Kidney glomerular epithelial cell (primary cell): ENCODE measurements at places on chromosomes 5 and 9.

DNA sequence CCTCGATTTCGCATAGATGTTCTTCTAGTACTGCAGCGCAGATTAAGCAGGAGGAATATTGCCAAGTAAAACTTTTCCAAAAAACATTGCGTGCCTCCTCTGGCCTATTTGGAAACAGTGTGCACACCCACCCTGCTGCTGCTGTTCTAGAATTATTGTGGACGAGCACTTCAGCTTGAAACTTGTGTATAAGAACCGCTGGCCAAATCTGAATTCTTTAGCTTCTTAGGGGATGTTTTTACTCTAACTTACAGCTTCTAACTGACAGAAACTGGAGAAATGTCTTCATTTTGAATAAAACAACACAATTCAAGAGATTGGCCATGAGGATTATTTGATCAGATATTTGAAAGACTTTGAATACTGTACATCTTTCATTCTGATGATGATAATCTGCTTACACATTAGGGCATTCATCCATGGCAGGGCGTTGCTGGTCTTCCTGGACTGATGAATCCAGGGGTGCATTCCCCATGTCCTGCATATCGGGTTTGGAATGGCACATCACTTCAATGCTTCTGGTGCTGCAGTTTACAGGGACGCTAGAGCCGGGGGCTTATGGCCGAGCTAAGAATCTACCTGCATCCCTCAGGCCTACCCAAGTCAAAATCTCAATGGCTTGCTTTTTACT lies 6.5 kb downstream of the ADAMTS16 start:
- DNase-seq = no peak

GRCh38 chr9:38125889-38126288 lies 56.9 kb upstream of the SHB start:
- no peak for DNase-seq

GRCh38 chr5:156021866-156022265 lies 305.1 kb upstream of the SGCD start:
- no peak for DNase-seq

- DNase-seq = no peak
Measured at GRCh38 chr9:128383791-128384190, 12.6 kb downstream of the URM1 start.

- no peak for DNase-seq
Measured at GRCh38 chr5:170985486-170985885, 123.7 kb downstream of the RANBP17 start.
